ENCODE measurements at places on chromosomes 11 and 22.

GRCh38 chr11:68828957-68829356 is 12.8 kb downstream of the CPT1A start:
- no peak for DNase-seq

GRCh38 chr11:68969386-68969785 is 11.4 kb downstream of the MRGPRD start:
- no peak for DNase-seq

DNA sequence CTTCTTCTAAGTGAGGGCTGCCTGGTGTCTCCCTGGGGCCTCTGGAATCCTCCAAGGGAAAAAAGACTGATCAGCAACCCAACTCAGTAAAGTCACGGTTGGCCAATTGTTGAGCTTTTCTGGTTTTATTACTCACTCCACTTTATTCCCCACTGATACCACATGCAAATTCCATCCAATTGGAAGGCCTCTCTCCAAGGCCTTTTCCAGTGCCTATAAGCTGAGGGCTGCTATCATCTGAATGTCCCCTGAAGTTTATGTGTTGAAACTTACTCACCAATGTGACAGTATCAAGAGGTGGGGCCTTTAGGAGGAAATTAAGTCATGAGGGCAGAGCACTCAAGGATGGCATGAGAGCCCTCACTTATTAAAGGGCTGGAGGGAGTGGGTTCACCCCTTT is 463.3 kb downstream of the BUD13 start:
- DNase-seq = no peak

DNA sequence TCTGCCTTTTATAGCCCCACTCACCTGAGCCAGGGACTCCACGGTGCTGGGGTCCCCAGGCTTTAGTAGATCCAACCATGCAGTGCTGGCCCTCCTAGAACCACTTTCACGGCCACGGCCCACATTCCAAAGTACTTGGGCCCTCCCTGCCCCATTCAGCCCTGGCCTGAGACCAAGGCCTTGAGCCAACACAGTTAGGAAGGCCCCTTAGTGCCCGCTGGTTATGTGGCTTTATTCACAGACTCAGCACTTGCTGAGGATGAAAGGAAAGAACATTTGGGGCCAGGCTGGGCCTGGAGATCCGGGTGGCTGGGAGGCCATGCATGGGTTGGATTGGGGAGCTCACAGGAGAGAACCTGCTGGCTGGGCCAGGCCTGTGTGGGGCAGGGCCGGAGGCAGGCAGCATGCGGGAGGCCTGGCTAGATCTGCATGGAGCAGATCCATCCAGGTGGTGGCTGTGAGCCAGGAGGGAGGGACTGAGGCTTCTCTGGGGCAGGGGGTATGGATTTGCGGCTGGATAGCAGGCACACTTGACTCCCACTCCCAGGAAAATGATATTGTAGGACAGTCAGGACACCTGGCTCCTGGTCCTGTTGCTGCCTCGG is 12.6 kb downstream of the CHRM1 start:
- no peak for DNase-seq

All from CD4-positive, alpha-beta T cell treated with Interleukin-2 at 100 ng/mL for 4 hours (primary cell).